Spleen (tissue), 13 donors: ENCODE measurements at places on chromosomes 13 and 19. TPM values are rescaled to one million over a fixed set of nuclear protein-coding genes. Genes with fewer than 3 reads are reported as not detected.

GRCh38 chr19:9060564-9061340 lies 26.1 kb upstream of the OR1M1 start:
- H3K36me3 ChIP-seq, result no peaks in the 10 kb centered on the region
- H3K27ac ChIP-seq, result no peak overlapping the region
- no peaks in the 10 kb centered on the region for H3K27me3 ChIP-seq
- no peak for DNase-seq
- no peak overlapping the region for H3K4me3 ChIP-seq

DNA sequence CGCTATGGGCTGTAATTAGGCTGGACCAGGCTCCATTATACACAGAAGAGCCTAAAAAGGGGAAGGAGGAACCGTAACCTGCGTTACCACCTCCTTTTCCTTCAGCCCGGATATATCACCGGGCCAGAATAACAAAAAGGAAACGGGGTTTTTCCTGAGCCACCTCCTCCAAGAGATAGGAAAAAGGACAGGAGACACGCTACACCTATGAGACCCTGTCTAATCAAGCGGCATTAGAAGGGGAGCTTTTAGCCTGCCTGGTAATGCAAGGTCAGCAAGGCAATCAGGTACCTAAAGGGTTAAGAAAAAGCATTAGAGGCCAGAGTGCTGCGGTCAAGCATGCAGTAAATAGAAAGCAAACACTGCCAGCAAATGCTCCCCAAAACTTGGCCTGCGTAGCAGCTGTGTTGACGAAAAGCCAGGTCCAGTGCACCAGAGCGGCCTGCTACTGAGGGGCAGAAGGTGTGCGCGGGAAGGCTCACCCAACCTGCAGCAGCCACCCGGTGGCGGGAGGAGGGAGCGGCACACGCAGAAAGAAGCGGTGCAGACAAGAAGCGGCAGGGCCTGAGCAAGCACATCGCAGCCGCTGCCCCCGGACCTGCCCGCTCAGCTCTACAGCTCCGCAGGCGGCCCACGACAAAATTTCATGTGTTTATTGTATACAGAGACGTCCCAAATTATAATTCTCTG lies 1466.1 kb downstream of the UQCRFS1 start:
- H3K36me3 ChIP-seq, result no peaks in the 10 kb centered on the region
- no peak overlapping the region for H3K4me3 ChIP-seq
- no peaks in the 10 kb centered on the region for H3K27me3 ChIP-seq
- DNase-seq, result peak; percentile 67

- H3K27me3 ChIP-seq, result no peaks in the 10 kb centered on the region
- H3K36me3 ChIP-seq, result peaks cover 14% of the 10 kb centered on the region
- peak overlapping the region; percentile 86 for H3K4me3 ChIP-seq
- DNase-seq, result peak; percentile 82
- H3K27ac ChIP-seq, result peak overlapping the region; percentile 97
These were observed 838 bp downstream of the PPP2R1A start for GRCh38 chr19:52190487-52191293.

DNA sequence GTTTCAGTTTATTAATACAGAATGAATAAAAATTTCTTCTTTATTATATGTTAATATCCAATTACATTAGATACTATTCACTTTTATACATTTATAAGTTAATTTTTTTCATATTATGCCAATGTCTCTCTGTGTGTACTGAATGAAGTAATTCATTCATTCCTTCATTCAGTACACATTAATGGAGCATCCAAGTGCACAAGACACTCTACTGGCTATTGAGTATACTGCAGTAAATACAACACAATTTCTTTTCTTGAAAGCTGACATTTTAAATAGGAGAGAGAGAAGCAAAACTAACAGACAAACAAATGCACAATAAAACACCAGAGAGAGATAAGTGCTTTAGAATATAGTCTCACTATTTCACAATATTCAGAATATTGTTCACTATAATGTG lies 1038.3 kb upstream of the SPRY2 start:
- H3K36me3 ChIP-seq, result no peaks in the 10 kb centered on the region

GRCh38 chr19:47486900-47487299 lies 2.9 kb upstream of the KPTN start:
- no peak for DNase-seq
- no peak overlapping the region for H3K4me3 ChIP-seq
- H3K36me3 ChIP-seq, result peaks cover 60% of the 10 kb centered on the region
- no peak overlapping the region for H3K27ac ChIP-seq
- H3K27me3 ChIP-seq, result no peaks in the 10 kb centered on the region

- no peak overlapping the region for H3K27ac ChIP-seq
- no peak overlapping the region for H3K4me3 ChIP-seq
- no peaks in the 10 kb centered on the region for H3K27me3 ChIP-seq
- no peak for DNase-seq
These were observed 41.4 kb upstream of the LDLR start for GRCh38 chr19:11047866-11048265.

DNA sequence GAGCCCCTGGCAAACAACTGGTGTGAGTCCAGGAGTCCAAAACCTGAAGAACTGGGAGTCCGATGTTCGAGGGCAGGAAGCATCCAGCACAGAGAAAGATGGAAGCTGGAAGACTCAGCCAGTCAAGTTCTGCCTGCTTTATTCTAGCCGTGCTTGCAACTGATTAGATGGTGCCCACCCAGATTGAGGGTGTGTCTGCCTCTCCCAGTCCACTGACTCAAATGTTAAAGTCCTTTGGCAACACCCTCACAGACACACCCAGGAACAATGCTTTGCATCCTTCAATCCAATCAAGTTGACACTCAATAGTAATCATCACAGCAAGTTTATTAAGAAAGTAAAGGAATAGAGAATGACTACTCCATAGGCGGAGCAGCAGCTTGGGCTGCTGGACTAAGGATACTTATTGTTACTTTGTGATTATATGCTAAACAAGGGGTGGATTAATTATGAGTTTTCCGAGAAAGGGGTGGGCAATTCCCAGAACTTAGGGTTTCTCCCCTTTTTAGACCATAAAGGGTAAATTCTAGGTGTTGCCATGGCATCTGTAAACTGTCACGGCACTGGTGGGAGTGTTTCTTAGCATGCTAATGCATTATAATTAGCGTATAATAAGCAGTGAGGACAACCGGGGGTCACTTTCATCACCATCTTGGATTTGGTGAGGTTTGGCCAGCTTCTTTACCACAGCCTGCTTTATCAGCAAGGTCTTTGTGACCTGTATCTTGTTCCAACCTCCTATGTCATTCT lies 65.6 kb upstream of the KCTD15 start:
- H3K36me3 ChIP-seq, result no peaks in the 10 kb centered on the region
- no peak overlapping the region for H3K27ac ChIP-seq
- H3K27me3 ChIP-seq, result no peaks in the 10 kb centered on the region
- no peak overlapping the region for H3K4me3 ChIP-seq
- peak; percentile 19 for DNase-seq

DNA sequence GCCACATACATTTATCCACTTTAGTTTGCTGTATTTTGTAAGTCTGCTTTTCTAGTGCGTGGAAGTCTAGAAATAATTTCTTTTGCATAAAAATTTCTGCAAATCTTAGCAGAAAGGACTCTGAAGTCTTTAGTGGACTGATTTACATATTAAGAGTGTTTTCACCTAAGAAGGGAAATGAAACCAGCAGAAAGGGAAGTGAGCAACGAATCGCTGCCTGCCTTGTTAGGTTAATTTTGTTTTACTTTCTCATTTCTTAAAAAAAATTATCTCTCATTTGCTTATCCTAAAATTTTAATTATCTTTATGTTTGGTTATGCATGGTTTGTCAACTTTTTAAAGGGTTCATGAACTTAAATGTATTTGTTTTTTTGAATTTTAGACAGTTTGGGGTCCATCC lies 767 bp upstream of the GPR18 start:
- no peaks in the 10 kb centered on the region for H3K27me3 ChIP-seq
- peaks cover 80% of the 10 kb centered on the region for H3K4me1 ChIP-seq
- peak overlapping the region; percentile 71 for H3K27ac ChIP-seq
- DNase-seq, result no peak

DNA sequence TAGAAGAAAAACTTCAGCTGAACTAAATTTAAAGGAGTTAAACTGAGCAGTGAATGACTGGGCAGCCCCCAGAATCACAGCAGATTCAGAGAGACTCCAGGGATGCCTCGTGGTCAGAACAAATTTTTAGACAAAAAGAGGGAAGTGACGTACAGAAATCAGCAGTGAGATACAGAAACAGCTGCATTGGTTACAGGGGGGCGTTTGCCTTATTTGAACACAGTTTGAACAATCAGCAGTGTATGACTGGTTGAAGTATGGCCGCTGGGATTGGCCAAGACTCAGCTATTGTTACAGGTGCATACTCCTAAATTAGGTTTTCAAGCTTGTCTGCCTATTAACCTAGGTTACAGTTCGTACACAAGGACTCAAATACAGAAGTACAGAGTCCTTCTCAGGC lies 2.2 kb upstream of the SPRYD7 start:
- no peak overlapping the region for H3K4me3 ChIP-seq
- DNase-seq, result no peak
- no peaks in the 10 kb centered on the region for H3K27me3 ChIP-seq
- peaks cover 20% of the 10 kb centered on the region for H3K4me1 ChIP-seq
- no peak overlapping the region for H3K27ac ChIP-seq

DNA sequence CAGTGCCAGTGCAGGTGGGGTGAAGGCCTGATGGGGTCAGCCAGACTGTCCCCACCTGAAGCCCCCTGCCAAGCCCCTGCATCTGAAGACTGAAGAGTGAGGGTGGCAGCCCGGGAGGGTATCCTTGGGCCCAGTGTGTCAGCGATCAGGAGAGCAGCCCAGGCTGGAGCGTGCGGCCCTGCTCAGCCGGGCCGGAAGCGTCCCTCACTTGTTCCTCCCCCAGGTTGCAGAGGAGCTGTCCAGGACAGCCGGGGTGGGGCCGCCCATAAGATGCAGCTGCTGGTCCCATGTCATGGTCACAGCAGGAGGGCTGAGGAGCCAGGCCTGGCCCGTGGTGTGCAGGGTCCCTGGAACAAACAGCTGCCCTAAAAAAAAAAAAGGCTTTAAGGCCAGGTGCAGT lies 55.4 kb downstream of the KDM4B start:
- H3K27ac ChIP-seq, result no peak overlapping the region
- DNase-seq, result peak; percentile 54
- H3K27me3 ChIP-seq, result no peaks in the 10 kb centered on the region
- peaks cover 27% of the 10 kb centered on the region for H3K36me3 ChIP-seq

DNA sequence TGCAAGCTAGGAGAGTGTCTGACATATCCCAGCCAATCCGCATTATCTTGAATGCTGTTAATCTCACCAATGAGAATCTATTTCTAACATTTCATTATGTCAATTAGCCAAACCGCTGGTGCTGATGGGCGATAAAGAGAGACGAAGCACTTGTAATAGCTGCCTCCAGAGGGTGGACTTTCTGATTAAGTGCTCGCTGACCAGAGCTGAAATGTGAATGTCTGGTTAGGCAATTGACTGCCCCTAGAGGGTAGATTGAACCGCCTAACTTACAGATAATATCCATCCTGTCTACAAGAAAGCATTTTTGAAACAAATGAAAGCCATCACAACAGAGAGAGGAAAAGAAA lies 552 bp upstream of the GRWD1 start:
- DNase-seq, result no peak
- peaks cover 34% of the 10 kb centered on the region for H3K27me3 ChIP-seq
- peak overlapping the region; percentile 88 for H3K27ac ChIP-seq
- H3K4me1 ChIP-seq, result peaks cover 10% of the 10 kb centered on the region

PTH2 gene
- not detected for polyA plus RNA-seq

C19orf18 gene
- polyA plus RNA-seq, result 1.7 TPM

RBM26 gene
- polyA plus RNA-seq, result 25.6 TPM
